ENCODE measurements at places on chromosomes 1 and 21. TPM values are rescaled to one million over a fixed set of nuclear protein-coding genes. Genes with fewer than 3 reads are reported as not detected.

GRCh38 chr1:223531742-223532341, 133.7 kb downstream of the CAPN8 start:
- peak; percentile 53 for DNase-seq

DNA sequence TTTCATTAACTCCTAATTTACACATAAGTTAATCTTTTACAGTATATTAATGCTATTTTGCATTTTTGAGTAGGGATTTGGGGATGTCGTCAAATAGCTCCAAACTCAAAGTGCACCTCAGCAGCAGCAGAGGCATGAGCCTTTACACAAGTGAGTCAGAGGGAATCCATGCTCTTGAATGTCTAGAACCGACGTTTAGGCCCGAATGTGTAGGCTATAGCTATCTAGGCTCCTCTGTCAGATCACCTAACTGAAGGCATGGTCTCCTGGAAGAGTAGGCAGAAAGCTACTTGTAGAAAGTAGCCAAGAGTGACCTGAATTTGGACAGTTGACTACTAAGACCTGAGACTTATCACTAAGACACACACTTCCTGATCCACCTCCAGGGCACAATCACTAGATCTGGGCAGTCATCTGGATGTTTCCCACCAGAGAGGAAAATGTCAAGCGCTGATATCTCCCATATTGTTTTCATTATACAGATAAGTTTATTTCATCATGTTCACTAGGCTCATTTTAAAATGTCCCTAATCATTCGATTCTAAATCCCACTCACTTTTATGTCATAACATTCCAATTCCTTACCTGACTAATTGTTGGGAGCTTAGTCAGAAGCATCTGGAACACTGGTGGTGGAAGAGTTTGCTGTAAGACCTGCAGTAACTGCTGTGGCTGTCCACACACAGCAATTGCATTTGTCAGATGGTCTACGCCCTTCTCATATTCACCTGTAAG, 15.3 kb downstream of the TOMM20 start:
- DNase-seq = no peak

HAPLN2 gene
- total RNA-seq = not detected

TEX38 gene
- total RNA-seq = not detected

DNA sequence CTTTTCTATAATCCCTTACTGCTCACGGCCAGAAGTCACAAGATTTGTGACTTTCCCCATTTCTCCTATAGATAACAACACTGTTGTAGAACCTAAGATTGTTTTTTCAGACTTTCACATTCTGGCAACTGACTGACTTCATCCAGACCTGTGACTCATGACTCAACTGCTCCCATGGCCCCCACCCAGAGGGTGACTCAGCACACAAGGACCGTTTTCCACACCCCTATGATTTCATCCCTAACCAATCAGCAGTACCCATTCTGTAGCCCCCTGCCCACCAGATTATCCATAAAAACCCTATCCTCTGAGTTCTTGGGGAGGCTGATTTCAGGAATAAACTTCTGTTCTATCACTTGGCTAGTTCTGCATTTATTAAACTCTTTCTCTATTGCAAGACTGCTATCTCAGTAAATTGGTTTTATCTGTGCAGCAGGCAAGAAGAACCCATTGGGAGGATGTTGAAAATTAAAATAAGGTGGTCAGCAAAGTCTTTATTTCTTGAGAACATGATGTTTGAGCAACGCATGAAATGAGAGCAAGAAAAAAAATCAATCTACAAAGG, 79.7 kb downstream of the NGF start:
- DNase-seq = peak; percentile 60

DNA sequence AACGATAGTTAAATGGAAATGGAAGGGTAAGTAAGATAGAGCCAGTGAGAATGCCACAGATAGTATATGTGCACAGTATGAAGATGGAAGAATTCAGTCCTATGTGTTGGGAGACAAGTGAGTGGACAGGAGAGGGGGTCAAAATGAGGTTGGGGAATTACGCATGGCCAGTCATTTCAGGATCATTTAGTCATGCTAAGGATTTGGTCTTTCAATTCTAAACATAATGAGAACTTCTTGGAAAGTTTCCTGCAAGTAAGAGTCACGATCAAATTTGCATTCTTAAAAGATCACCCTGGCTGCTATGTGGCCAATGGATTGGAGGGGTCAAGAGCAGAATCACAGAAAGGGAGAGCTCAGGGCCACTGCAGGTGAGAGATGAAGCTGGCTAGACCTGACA, 64.0 kb upstream of the KCNK2 start:
- DNase-seq = no peak
